ENCODE measurements at places on chromosomes 12 and 14. TPM values are rescaled to one million over a fixed set of nuclear protein-coding genes. Genes with fewer than 3 reads are reported as not detected.

DNA sequence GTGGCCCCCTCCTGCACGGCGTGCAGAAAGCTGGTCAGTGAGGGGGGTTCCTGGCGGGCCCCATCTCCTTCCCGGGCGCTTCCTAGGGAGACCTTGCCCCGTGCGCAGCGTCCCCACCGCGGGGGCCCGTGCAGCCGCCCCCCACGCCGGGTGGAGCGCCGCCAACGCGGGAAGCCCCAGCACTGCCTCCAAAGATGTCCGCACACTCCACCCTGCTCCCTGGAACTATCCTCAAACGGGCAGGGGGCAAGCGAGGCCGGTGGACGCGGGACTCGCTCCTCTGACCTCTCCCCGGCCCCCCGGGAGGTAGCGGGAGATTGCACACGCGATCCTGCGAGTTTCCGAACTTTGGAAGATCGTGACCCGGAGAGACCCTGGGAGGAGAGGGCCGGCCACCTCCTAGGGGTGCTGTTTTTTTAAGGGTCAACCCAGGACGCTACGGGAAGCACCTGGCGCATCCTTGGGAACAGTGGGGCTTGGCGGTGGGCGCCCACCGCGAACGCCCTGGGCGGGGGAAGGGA is 1.5 kb upstream of the FZD10 start:
- DNase-seq = no peak

GRCh38 chr12:14802247-14802646 is 1.0 kb downstream of the WBP11 start:
- DNase-seq = no peak

GRCh38 chr12:76503957-76504356 is 55.6 kb downstream of the OSBPL8 start:
- no peak for DNase-seq

- no peak for DNase-seq
These were observed 88.7 kb upstream of the EGLN3 start for GRCh38 chr14:34039428-34040047.

DNA sequence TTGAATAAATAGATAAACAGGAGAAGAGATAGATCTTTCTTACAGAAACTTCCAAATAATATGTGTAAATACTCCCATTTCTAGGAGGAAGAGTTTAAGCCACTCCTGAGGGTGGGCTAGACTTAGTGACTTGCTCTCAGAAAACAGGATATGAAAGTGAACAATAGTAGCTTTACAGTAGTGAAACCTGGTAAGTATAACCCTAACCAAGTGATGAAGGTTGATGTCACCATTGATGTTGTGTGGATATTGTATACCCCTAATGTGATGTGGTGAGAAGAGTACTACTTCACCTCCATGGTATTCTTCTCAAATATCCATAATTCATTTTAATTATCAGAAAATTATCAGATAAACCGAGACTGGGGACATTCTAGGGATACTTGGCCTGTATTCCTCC is 20.9 kb downstream of the AKAP6 start:
- no peak for DNase-seq

GRCh38 chr14:23896609-23897153 is 56.9 kb upstream of the DHRS4 start:
- no peak for DNase-seq

GRCh38 chr12:48182631-48183030 is 813 bp upstream of the CCDC184 start:
- no peak for DNase-seq

DNA sequence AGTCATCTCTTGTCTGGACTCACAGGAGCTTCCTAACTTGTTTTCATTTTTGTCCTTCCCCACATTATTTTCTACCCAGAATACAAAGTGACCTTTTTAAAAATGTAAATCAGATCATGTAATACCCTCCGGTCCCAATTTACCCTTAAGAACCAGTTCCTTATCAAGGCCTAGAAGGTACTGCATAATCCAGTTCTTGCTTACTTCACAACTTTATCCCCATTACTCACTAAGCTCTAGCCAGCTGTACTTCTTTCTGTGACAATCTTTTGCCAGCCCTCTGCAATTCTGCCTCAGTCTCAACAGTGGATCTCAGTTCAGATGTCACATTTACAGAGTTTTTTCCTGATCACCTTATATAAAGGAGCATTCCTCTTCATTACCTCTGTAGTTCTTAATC is 11.6 kb downstream of the RAP1B start:
- no peak for DNase-seq

DNA sequence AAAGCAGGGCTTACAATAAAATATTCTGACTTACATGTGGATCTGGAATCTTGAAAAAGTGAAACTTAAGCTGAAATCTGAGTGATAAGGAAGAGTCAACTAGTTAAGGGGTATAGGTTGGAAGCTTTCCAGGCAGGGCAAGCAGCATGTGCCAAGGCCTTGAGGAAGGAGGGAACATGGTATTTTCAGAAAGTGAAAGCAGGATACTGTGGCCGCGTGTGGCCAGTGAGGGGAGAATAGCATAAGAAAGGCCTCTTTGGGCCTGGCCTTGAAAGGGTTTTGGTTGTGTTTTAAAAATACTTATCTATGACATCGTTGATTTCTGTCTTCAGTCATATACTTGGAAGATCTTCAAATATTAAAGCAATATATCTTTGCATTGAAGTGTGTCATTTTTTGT is 213.4 kb downstream of the AKAP6 start:
- DNase-seq = no peak

DNA sequence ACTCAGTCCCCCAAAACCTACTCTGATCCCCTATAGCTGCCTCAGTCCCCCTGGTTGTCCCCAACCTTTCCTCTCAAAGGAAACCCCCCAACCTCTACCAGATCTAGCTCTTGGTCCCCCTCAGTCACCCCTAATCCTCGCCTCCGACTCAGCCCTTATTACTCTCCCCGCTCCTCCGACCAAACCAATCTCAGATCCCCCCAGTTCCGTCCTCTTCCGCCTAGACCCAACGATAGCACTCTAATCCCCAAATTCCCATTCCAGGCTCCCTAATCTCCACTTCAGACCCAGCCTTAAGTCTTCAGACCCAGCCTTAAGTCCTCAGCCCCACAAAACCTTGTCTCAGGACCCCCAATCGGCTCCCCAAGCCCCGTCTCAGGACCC is 612 bp downstream of the VPS37B start:
- DNase-seq = no peak

GRCh38 chr12:9673404-9674225 is 4.1 kb downstream of the CLEC2D start:
- DNase-seq = peak; percentile 81

DNA sequence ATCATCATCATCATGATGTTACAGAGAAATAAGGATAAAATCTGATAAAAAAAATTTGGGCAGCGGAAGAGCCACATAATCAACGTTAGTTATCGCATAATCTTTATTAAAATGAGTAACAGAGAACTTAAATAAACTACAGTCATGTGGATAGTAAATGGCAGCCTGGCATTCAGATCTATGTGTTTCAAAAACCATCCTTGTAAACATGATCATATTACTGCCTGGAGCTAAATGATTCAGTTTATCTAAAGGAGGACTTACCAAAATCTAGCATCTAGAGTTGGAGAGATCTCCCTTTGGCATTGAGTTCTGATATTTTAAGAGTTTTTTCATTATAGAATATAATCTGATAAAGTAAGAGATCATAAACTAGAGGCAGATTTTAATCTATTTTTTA is 200.1 kb upstream of the MGAT4C start:
- DNase-seq = no peak

GRCh38 chr14:99806836-99807235 is 13.6 kb downstream of the EML1 start:
- DNase-seq = no peak

GRCh38 chr14:36591482-36591881 is 9.1 kb upstream of the NKX2-8 start:
- DNase-seq = no peak

- DNase-seq = no peak
These were observed 254.4 kb upstream of the BTG1 start for GRCh38 chr12:92400006-92400405.

GRCh38 chr12:76552343-76552938 is 7.1 kb downstream of the OSBPL8 start:
- DNase-seq = no peak

DNA sequence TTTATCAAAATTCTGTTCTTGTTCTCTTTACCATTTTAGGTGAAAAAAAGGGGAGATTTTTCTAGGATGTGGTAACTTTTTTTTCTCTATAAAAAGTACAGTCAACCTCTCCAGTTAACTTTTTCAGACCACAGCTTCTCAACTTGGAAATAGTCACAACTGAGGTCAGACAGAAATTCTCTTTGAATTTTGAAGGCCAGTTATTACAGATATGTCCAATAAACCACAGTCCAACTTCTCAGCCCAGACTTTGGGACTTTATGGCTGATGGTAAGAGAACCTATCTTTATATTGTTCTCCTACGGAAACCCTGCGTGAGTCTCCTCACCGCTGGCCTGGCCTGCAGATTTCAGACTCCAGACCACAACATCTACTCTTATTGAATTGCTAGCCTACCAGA is 176.7 kb downstream of the DACT1 start:
- DNase-seq = no peak

GRCh38 chr12:47361389-47362021 is 281.7 kb upstream of the AMIGO2 start:
- peak; percentile 77 for DNase-seq

GRCh38 chr14:102789349-102789748 is 12.1 kb downstream of the TRAF3 start:
- no peak for DNase-seq

DNA sequence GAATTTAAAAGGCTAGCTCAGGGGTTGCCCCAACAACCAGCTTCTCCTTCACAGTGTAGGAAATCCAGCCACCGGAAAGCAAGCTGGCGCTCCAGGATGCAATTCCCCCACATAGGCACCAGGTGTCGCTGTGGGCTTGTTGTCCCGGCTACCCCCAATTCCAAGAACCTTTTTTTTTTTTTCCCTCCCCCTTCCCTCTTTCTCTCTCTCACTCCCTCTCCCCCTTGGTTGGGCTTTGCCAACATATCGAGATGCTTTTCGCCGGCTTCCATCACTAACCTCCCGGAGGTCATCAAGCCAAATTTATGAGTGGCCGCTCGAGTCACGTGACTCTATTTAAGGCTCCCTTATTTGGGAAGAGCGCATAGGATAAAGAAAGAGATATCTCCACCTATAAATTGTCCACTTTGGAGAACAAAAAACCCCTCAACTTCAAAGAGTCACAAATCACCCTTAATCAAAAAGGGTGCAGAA is at the start of gene HOXC5:
HOXC5 (plus strand) TSS at position 424 of the 474 bp plus-strand sequence. CDS start 73 bp downstream, outside the sequence.
- DNase-seq = peak; percentile 70

GRCh38 chr12:64419696-64420095 is 15.5 kb downstream of the XPOT start:
- DNase-seq = no peak

- no peak for DNase-seq
These were observed 8.4 kb downstream of the PLBD2 start for GRCh38 chr12:113366827-113367226.

- no peak for DNase-seq
These were observed 245.9 kb upstream of the ARID2 start for GRCh38 chr12:45483571-45483970.

- no peak for DNase-seq
These were observed 21.8 kb downstream of the GOLGA3 start for GRCh38 chr12:132806857-132807256.

GRCh38 chr14:68307790-68308168 is 485.1 kb downstream of the ZFP36L1 start:
- DNase-seq = no peak

EIF4B gene
- 234 TPM for total RNA-seq

GARIN6 gene
- total RNA-seq = not detected

AICDA gene
- 1.8 TPM for total RNA-seq

CFAP54 gene
- 2.7 TPM for total RNA-seq

MFAP5 gene
- total RNA-seq = 35.9 TPM

SPIC gene
- not detected for total RNA-seq

P2RX2 gene
- total RNA-seq = 4.1 TPM

VSIG10 gene
- 165 TPM for total RNA-seq

KRT71 gene
- total RNA-seq = not detected

RABGGTA gene
- total RNA-seq = 74.3 TPM

PLCZ1 gene
- total RNA-seq = not detected

OGFOD2 gene
- 37.1 TPM for total RNA-seq

CLEC7A gene
- total RNA-seq = 2.8 TPM

IFNG-AS1 gene
- 4.1 TPM for total RNA-seq

SNRPF gene
- 11.6 TPM for total RNA-seq

All from Peyer's patch (tissue), 4 donors.